CD4-positive, alpha-beta T cell treated with Interleukin-21 for 1 hour (primary cell): ENCODE measurements at places on chromosomes 5 and 9.

DNA sequence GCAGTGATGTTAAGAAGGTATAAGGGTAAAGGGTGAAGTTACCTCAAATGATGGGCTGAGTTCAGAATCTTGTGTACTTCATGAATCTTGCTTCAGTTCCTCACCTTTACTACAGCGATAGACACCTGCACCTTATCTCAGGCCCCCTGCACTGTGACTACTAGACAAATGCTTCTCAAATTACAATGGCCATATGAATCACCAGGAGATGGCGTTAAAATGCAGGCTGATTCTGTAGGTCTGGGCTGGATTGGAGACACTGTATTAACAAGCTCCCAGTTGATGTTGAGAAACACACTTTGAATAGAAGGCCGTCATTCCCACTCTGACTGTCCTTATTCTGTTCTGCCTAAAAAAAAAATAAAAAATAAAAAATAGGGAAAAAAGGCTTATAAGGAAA lies 29.8 kb downstream of the TARS1 start:
- no peak for DNase-seq

- no peak for DNase-seq
Measured at GRCh38 chr5:64209353-64209752, 43.7 kb downstream of the RNF180 start.

DNA sequence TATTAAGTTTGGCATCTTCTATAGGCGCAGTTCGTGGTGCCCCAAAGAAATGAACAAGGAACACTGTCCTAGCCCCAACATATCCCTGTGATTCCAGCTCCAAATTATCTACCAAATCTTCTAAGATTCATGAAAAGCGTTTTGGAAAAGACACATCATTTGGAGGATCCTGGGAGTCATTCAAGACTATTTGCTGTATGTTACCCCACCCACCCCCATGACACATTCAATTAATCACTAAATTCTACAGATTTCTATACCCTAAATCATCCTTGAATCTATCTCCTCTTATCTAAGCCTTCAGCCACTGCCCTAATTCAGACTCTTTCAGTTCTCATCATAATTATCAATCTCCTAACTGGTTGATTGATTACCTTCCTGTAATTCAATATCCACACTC lies 5.5 kb upstream of the RUSC2 start:
- DNase-seq = no peak

DNA sequence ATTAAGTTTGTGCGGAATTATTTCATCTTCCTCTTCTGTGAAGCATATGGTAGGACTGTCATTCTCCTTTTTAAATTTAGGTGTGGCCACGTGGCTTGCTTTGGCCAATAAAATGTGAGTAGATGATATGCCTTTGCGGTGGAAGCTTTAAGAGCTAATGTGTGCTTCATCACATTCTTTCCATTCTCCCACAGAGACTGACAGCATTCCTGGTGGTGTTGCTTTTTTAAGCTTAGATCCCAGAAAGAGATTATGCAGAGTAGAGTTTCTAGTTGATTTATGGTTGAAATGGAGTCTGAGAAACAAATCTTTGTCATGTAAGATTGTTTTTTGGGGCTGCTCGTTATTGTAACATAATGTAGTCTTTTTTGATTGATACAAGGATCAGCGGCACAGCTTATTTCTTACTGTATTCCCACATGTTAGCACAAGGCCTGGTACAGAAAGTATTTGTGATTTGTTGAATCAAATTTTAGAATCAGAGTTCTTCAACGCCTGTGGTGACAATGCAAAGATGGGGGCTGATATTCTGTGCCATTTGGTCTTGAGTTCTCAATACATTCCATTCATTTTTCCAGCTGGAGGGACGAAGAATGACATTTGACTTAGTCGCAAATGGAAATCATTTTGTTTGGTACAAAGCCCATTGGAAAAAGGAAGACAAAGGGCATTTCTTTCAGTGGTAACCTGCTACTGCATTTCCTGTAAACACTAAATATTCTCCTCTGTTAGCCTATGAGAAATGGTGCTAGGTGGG lies 209.9 kb upstream of the VLDLR start:
- DNase-seq = no peak

DNA sequence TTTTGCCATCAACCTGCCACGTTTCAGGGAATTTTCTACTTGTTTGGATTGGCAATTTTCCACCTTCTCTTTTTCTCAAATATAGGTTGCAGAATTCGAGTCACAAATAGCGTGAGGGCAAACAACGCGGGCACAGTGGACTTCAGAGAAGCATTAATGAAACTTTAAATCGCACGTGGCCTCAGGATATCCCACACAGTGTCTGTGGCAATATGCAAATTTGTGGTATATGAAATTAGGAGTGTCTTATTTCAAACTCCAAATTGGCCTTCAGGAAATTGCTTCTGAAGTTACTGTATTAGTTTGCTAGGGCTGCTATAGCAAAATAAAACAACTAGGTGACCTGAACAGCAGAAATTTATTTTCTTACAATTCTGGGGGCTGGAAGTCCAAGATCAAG lies 91.2 kb downstream of the MTRR start:
- no peak for DNase-seq

- DNase-seq = peak; percentile 40
Measured at GRCh38 chr9:137619240-137620047, 639 bp downstream of the EHMT1 start.

DNA sequence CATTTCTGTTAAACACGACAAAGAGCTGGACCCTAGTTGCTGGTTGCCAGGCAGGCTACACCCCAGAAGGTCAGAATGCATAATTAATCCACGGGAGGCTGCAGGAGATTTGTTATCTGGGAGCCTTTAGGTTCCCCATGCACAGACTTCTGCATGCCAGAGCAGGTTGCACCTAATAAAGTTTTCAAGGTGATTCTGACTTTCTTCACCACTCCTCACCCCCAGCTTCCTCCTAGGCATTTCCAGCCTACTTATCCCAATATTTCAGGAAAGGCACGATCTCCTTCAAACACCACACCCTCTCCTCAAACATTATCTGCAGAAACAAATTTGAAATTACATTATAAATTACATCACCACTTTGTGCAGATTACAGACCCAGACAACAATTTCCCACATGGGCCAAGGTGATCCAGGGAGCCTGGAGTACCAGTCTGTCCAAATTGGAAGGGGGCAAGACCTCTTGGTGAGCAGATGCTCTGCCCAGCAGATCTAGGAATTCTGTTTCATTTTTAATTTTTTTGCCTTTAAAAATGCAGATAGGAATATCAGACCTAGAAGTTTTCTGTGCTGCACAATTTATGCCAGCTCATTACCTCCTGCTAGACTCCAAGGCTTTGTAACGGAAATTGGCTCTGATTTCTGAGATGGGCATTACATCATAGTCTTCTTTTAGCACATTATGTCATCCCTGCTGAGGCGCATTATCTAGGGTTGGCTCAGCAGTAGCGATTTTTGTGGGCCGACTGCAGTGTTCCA lies 363.4 kb upstream of the SLC30A5 start:
- DNase-seq = peak; percentile 27

DNA sequence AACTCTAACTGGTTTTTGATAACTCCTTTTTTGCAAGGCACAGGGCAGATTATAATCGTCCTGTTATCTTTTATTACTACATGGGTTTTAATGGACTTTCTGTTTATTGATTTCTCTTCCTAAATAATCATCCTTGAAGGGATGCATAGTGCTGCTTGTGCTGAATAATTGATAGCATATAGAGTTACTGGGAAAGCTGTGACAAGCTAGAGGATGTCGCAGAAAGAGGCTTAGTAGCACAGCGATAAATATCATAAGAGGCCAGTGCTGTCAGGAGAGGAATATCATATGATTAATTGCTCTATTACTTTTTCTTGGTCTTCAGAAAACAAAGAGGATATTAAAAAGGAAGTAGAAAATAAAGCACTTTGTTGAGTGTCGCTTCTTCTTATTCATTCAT lies 1007.1 kb upstream of the ACO1 start:
- DNase-seq = no peak

DNA sequence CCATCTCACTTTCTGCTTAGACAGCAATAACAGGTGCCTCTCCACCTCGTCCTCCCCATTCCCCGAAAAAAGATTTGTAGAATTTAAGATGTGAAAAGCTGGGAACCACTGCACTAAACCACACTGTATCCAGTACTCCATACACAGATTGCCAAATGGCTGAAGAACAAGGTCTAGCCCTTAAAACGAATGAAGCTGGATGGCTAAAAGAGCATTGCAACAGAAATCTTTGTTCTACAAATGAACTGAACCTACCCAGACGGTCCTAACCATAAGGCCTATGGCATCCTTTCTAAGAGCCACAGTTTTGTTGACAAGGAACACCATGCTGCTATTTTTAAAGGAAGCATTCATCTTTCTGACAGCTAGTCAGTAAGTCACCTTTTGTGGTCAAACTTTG lies 152.3 kb downstream of the TTC39B start:
- DNase-seq = no peak

DNA sequence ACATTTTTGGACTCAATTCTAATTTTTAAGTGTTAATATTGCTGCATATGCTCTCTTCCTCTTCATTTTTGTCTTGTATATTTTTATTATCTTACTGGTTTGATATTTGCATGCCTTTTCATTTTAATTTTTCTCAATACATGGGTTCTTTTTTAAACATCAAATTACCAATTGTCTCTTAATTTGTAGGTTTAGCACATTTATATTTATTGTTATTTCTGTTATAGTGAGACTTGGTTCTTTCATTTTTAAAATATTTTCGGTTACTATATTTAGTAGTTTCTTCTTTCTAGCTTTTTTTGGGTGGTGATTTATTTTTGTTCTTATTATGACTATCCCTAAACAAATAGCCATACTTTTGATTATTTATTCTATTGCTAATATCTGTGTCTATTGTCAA lies 19.4 kb downstream of the SPINK5 start:
- DNase-seq = no peak

DNA sequence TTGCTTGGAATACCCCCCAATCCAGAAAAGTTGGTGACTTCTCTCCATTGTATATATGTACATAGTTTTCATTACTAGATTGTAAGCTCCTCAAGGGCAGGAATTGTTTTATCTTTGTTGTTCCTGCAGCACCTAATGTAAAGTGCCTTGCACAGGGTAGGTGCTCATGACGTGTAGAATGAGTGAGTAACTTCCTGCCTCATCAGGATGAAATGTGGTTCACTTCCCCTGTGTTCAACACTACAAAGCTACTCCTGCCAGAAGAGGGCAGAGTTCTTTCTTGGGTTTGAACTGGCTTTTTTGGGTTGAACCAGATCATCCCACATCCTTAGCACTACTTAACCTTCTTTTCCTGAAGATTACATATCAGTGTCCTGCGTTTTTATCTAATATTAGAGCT lies 23.9 kb downstream of the GTF3C4 start:
- DNase-seq = peak; percentile 37

GRCh38 chr5:7805379-7805778 lies 45.6 kb downstream of the CFAP90 start:
- DNase-seq = no peak

DNA sequence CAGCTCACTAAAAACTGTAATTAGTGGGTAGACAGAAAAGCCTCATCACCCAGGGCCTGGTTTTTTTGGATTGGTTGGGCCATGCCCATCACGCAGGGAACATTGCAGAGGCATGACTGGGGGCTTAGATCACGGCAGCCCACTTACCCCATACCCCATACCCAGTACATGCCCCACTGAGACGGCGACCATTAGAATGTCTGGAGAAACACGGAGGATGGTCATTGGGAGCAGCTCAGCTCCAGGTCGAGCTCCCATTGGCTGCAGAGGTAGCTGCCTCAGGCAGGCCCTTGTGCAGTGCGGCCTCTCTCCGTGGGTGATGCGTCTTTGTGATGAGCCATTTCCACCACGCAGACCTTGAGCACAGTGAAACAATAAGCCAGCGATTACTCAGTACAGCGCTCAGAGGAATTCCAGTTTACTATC lies 204.0 kb downstream of the GADD45G start:
- no peak for DNase-seq

DNA sequence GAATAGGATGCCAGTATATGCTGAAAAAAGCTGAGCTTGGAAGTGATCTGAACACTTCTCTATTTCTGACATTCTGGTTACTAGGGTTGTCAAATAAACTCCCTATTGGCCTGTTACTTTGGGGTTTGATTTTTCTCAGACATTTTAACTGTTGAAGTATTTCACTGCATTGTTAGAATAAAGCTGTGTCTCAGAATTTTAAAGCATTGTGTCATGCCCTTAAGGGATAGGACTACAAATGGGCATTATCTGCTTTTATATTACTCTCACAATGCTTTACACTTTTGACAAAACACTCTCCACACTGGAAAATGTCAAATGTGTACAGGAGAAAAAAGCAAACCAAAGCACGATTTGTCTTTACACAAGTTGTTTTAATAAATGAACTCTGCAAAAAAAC lies 16.8 kb upstream of the GPR21 start:
- no peak for DNase-seq

DNA sequence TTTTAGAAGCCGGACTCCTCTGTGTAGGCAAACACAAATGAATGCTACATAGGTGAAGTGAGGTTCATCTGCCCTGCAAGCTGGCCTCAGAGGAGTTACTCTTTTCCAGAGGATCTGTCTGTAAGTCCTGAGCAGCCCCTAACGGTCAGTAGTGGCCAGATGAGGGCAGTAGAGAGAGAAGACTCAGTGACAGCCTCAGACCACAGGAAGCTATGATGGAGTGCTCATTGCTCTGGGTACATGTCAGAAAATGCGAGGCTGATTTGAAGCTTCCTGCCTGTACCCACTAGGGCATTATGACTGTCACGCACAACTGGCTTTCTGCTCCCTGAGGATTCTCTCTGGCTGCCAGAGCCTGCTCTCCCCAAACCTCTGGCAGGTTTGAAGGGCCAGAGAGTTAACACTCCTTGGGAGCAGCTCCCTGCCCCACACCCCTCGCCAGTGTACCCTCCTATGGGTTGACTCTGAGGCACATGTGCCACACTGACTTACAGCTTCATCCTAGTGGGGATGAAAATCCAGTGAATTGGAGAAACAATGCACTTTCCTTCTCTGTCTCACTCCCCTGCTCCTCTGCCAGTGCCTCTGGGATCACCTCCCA lies 141.5 kb downstream of the GABRG2 start:
- no peak for DNase-seq

DNA sequence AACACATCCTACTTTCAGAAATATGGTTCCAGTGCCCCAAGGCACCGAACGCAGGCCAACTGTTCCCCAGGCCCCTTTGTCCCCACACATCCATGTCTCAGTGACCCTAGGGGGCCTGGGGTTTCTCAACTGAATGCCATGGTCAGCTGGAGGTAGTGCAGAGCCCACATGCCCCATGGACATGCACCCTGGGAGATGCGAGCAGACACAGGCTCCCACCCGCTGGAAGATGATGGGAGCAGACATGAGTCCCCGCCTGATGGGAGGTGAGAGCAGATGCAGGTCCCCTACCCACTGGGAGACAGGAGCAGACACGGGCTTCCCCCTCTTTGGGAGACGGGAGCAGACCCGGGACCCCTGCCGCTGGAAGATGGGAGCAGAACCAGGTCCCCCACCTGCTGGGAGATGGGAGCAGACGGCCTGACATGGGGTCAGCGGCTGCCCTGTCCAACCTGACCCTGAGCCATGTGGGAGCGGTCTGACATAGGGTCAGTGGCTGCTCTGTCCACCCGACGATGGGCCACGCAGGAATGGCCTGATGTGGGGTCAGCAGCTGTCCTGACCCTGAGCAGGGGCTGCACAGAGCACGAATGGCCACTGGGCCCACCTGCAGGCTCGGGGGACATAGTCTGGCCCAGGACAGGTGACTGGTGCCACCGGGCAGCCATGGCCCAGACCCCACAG lies 18.4 kb downstream of the ZDHHC11B start:
- no peak for DNase-seq

GRCh38 chr9:8652255-8652654 lies 852.7 kb upstream of the DMAC1 start:
- no peak for DNase-seq

GRCh38 chr5:137091472-137091871 lies 407.7 kb downstream of the SPOCK1 start:
- DNase-seq = no peak

GRCh38 chr9:70589571-70590314 lies 175.3 kb upstream of the KLF9 start:
- no peak for DNase-seq
